ENCODE measurements at places on chromosomes 3 and 15.
A peak's percentile ranks its signal among the peaks of the same experiment; 100 is the strongest.

DNA sequence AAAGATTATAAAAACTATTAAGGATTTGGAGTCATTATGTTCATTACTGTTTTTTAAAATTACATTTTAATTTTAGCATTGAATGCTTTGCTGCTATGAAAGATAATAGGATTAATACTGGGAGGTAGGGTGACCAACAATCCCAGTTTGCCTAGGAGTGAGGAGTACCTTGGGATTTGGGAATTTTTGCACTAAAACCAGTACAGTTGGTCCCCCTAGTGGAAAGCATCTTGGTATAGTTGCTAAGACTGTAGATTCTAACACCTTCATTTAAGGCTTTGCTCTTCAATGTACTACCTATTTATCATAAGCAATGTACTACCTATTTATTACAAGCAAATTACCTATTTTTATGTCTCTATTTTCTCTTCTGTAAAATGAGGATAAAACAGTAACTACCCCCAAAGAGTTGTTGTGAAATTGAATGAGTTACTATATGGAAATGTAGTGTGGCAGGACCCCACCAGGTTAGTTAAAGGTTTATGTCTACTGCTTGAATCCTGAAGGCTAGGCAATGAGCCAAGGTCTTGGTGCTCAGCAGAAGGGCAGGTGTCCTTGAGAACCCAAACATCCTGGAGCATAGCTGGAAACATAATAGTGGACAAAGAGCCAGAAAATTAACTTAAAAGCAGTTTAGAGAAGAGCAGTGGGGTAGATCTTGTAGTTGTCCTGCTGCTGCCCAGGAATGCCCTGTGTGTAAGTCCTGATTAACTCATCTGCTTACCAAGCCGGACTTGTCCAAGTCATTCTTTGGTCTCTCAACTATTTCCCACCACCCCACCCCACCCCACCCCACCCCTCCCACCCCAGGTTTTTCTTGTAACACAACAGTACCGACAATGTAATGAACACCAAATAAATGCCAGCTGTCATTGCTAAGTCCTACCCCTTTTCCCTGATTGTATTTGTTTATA, 49.2 kb upstream of the NMD3 start:
- DNase-seq: no peak

DNA sequence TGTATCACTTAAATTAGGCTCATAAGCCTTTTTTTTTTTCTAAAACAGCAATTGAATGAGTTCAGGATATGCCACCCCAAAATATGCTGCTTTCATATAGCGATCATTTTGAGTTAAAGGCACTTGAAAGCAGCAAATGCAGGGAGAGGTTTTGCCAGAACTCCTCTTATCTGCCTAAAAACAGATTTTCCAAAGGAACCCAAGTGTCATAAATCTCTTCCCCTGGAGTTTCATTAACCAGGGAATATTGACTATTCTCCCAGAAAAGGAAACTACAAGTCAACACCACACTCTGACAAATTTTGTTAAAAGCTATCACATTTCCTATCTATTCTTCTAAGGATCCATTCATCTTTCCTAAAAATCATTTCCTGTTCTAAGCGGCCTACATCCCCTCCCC, 11.3 kb downstream of the DNAAF4 start:
- DNase-seq: no peak

DNA sequence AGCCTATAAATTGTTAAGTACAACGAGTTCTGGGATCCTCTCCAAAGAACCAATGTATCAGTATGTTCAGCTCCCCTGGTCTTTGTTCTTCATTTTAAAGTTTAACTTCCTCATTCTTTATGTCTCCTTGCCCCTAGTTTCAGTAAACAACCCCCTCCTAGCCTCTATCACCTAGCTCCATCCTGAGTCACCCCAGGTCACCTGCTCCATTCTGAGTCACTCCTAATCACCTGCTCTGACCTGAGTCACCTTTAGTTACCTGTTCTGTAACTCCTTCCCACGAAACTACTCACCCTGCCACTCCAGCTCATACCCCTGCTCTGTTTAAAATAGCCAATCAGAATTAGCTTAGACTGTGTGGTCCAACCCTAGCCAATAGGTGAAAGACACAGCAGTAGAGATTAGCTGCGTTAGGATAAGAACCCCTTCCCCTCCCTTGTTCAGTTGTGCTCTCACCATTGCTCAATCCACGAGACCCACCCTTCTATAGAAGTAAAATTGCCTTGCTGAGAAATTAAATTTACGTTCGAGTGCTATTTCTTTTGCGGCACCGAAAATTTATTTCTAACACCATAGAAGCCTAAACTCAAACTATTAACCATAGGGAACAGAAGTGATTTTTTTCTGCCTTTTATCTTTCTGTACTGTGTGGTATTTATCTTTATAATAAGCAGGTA, 245.0 kb upstream of the ADAMTS9 start:
- DNase-seq: no peak

DNA sequence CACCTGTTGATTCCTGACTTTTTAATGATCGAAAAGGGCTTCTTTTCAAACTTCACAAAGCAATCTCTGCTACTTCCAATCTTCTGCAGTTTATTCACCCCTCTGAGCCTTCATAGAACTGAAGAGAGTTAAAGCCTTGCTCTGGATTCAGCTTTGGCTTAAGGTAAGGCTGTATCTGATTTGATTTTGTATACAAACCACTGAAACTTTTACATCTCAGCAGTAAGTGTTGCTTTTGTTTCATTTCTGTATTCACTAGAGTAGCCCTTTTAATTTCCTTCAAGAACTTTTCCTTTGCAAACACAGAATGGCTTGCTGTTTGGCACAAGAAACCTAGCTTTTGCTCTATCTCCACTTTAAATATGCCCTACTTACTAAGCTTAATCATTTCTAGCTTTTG, 1193.0 kb upstream of the GBE1 start:
- DNase-seq: no peak

GRCh38 chr3:153072382-153072781, 89.6 kb upstream of the RAP2B start:
- DNase-seq: no peak

GRCh38 chr15:67405208-67406191, 115.4 kb upstream of the C15orf61 start:
- DNase-seq: no peak

GRCh38 chr3:32922078-32922477, 29.4 kb upstream of the CCR4 start:
- DNase-seq: no peak

DNA sequence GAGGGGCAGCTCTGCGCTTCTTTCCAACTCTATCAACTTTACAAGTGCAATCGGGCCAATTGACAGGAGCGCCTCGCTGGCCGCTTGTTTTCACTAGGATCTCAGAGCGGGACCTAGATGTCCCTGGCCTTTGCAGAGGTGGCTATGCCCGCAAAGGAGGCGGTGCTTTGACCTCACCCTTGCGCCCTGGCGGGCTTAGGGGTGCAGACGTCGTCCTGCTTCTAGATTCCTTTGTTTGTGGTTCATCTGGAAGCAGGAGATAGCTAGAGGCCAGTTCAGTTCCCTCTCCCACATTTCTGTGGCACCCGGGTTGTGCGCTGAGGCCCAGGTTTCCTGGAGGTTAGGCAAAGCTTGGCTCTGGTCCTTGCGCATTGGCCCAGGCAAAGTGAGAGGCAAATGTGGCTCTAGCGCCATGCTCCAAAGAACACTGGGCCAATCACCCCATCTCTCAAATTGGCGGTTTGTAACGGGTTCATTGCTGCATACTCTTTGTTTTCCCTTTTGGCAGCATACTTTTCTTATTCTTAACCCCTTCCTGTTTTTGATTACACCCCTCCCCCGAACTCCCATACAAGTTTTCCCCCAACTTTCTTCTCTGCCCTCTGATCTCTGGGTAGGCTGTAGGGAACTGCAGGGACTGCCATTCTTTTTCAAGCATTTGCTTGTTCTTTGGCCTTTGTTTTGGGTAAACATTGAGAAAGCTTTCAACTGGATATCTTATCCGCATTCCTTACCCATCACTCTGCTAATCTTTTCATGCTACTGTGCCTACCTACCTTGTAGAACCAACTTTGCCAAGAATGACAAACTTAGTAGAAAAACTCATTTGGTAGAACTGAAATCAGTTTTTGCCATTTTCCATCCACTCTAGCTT, 1.4 kb downstream of the PPM1L start:
- DNase-seq: no peak

- no peak for DNase-seq
Measured at GRCh38 chr15:89494941-89495637, 1.3 kb downstream of the RHCG start.

GRCh38 chr15:83809345-83809744, 155.4 kb downstream of the ADAMTSL3 start:
- DNase-seq: no peak

GRCh38 chr3:46926871-46927717, 49.5 kb downstream of the CCDC12 start:
- DNase-seq: no peak

DNA sequence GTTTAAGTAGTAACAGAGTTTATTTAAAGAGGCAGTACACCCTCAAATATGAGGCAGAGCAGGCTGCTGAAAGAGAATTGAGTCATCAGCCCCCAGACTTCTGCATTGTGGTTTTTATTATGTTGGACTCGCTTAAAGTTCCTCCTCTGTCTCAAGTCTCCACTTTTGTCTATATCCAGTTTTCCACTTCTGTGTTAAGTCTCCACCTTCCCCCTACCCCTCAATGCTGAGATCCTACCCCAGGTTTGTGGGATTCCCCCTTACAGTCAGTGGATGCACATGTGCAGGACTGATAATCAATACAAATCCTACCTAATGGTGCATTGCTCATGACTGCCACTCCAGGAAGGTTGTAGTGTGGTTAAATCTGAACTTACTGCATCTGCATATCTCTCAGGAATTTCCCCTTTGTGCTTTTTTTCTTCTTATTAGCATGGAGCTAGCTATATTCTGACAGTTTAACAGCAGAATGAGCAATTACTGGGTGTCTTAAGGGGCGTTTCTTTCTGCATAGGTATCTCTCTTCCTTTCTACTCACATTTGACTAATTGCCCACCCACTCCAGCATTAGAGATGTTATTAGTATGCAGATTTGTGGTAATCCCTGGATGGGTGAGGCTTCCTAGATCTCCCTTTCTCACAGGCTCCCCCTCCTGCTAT, 11.9 kb upstream of the CD200R1L start:
- DNase-seq: no peak

DNA sequence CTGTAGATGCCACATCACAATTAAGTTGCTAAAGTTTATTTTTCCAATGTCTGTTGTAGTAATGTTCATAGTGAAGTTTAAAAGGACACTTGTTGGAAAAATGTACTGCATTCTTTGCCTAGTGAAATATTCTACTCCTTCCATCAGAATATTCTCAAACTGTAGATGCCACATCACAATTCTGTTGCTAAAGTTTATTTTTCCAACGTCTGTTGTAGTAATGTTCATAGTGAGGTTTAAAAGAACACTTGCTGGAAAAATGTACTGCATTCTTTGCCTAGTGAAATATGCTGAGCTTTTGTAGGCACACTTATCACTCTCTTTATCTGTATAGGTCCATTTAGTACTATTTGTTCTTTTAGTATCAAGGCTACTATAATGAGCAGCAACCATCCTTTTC, 836.1 kb downstream of the NAALADL2 start:
- no peak for DNase-seq

DNA sequence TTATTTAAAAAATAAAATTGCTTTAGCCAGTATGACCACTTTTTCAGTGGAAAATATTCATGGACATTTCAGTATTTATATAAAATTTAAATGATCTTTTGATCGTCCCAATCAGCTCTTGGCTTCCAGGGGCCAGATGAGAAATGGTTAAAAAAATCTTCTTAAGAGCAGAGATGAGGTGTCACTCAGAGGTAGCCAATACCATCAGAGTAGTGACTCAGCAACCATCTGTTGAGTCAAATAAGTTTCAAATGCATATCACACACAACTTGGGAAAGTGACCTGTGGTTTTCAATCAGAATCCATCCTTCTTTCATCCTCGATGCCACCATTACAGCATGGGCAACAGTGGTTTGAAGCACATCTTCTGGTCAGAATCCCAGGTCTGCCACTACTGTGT, 958.8 kb upstream of the NR2F2 start:
- no peak for DNase-seq

DNA sequence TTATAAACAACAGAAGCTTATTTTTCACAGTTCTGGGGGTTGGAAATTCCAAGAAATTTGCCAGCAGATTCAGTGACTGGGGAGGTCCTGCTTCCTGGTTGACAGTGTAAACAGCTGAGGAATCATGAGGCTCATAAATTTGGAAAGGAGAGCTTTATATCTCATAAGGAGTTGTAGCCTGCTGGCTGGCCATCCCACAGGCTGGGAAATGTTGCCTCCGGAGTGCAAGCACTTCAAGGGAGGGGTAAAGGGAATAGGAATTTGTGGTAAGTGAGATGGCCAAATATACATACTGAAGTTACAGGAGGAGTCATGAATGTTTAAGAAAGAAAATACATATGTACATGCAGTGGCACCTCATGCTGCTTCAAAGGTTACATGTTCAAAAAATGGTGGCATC, 217.2 kb upstream of the CBLB start:
- DNase-seq: no peak

- DNase-seq: no peak
Measured at GRCh38 chr3:15279671-15280402, 52.5 kb downstream of the SH3BP5 start.

DNA sequence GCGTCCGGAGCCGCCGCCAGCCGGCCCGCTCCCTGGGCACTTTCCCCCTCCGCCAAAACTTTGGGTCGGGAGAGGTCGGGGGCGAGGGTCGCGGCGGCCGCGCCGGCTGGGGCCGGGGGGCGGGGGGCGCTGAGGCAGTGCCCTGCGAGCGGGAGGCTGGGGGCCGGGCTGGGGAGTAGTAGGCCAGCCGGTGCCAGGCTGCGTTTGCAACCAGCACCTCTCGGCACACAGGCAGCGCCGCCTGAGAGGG, 452 bp downstream of the BBX start:
- peak; percentile 63 for DNase-seq

DNA sequence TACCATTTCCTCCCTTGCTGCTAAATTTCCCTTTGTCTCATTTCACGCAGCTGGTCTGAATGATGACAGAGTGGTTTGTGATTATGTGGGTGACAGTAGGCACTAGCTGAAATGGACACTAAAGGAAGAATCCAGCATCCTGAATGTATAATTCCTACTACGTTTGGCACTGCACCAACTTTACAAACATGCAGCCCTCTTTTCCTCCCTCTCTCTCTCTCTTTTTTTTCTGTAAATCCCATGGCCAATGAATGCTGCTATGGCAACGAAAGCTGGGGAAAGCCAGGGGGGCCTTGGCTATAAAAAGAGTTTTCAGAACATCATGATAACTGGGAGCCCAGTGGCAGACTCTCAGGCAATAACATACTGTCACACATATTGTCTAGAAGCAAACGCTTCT, 367.2 kb upstream of the AGTR1 start:
- DNase-seq: no peak

GRCh38 chr3:24457719-24458118, 36.9 kb downstream of the THRB start:
- no peak for DNase-seq
